ENCODE measurements at places on chromosomes 1 and 21.

DNA sequence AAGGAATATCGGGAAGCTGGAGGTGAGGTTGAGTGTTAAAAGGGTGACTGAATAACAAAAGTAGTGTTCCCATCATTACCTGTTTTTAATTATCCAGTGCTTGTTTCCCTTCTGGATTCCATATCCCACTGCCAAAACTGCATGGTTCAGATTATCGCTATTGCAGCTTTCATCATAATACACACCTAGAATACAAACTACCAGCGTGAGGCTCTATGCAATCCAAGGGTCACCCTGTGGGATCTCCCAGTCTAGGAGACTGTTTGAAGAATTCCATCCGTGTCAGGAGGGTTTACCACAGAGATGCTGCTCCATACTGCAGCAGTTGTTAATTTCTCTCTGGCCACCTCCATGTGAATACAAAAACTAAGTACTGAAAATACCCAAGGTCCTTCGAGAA, 9.0 kb downstream of the CTSK start:
- DNase-seq = no peak

DNA sequence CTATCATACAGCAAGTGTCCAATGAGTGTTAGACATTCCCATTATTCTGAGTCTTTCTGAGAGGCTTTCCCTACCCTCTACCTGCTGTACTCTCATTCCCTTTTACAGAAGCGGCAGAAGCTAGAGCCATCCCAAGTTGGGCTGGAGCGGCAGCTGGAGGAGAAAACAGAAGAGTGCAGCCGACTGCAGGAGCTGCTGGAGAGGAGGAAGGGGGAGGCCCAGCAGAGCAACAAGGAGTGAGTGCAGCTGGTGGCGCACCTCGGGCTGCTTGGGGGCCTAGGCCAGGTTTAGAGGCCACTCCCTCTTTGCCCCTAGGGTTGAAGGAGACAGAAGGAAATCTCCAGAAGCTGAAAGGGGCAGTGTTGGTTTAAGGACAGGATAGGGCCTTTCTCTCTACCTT, 12.1 kb downstream of the CGN start:
- no peak for DNase-seq

DNA sequence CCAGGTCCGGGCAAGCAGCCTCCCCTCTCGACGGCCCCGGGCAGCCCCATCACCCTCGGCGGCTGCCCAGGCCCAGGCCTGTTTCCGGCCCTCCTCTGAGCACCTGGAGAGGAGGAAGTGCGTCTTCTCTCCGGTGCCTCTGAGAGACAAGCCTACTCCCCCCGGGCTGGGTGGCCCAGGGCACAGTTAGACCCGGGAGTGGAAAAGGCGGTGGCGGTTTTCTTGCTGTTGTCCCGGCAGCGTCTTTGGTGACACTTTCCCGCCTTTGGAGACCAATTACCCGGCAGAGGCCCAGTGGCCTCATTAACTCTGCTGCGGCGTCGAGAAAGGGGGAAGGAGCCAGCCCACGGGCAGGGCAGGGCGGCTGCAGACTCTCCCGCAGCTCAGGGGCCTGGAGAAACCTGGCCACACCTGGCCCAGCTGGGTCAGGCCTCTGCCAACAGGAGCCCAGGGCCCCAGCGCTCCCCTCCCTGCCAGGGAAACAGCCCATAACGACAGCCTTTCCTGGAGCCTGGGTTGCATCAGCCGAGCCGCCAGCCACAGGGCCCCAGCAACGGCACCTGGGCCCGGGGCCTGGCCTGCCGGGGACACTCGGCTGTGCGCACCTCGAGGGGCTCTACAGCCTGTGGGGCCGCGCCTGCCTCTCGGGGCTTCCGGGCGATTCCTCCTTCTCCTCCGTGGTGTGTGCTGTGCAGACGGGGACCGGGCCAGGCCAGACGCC, 28.4 kb upstream of the C1orf159 start:
- peak; percentile 96 for DNase-seq

DNA sequence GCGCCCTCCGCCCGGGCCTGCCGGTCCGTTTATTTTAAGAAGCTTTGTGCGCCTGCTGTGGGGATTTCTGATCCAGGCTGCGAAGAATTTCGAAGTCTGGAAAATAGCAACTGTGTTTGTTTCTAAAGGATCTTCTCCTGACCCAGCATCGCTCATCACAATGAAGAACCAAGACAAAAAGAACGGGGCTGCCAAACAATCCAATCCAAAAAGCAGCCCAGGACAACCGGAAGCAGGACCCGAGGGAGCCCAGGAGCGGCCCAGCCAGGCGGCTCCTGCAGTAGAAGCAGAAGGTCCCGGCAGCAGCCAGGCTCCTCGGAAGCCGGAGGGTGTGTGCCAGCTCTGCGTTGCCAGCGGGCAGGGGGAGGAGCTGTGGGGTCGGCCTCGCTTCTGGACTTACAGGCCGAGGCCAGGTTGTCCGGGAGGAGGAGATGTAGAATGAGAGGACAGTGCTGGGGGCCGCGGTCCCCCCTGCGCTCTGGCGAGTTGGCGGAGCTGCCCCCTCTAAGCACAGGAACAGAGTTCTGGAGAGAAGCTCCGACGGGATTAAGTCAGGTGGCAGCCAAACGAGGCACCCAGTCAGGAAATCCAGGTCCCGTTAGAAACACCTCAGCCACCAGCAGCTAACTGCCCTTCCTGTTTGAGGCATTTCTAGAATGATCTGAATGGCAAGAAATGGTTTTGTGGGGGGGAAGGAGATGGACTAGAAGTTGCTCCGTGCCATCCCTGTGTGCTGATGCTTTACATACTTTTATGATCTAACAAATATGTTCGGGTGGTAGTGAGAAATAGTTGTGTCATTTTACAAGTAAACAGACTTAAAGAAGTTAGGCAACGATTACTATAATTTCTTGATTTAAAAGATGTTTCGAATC, 948 bp downstream of the TXLNA start:
- no peak for DNase-seq

- peak; percentile 11 for DNase-seq
These were observed 27.6 kb downstream of the CD244 start for GRCh38 chr1:160834945-160835565.

- no peak for DNase-seq
These were observed 24.2 kb upstream of the SLFNL1 start for GRCh38 chr1:41045740-41046139.

DNA sequence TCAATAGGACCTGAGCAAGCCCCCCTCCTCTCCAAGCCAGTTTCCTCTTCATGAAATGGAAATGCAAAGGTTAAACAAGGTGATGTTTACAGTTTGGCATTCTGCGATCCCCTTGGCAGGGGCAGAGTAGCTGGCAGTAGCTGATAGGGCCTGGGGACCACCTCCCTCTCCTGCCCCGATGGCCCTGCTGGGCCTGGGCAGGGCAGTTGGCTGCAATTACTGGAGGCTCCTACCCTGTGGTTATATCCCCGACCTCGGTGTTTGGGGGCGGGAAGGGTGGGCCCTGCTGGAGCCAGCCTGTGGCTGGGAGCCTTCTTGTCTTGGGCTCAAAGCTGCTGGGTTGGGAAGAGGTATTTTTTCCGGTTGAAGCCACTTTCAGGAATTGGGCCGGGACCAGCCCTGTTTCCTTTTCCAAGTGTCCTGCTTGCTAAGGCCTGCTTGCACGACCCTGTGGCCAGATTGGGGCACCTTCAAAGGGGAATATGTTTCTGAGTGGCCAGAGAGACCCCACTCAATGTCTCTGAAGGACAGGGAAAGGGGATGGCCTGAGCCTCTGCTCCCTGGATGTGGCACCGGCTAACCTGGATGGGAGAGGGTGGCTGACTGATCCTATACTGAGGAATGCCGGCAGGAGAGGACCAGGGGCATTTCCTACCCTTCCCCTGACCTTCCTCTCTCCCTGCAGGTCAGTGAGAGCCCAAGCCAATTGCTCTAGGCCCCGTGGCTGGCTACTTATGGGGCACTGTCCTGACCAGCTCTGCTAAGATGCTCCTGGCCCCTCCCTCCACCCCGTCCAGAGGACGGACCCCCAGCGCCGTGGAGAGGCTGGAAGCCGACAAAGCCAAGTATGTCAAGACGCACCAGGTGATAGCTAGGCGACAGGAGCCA, 1.9 kb downstream of the FAM110D start:
- DNase-seq = no peak

DNA sequence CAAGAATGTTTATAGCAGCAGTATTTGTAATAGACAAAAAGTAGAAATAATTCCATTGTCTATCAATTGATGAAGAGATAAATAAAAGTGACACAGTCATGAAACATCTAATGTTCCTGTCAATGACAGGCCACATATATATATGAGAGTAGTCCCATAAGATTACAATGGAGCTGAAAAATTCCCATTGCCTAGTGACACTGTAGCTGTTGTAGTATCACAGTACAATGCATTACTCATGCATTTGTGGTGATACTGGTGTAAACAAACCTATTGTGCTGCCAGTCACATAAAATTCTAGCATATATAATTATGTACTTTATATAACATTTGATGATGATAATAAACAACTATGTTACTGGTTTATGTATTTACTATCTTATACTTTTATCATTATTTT, 141.9 kb upstream of the LYPLAL1 start:
- DNase-seq = no peak

DNA sequence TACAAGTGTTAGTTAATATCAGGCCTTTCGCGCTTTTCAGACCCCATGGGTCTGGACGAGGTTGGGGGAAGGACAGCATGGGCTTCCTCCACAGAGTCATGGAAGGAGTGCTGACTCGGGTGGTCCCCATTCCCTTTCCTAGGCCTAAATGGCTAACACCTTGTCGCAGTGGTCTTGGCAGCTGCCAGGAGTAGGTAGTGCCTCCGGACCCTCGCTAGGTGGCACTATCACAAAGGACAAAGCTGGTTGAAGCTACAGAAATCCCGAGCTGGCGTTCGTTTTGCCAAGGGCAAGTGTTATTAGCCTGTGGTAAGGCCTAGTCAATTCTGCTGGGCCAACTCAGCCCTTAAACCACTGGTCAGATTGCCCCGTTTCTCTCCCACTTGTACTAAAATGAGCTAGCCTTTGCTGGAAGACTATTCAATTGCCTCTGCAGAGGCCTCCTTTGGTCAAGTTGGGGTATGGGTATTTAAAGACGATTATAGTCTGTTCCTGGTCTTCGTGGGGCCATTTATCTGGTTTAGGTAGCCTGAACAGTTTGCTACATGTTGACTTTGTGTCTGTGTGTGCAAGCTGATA, 1.1 kb upstream of the UBE2Q1 start:
- DNase-seq = peak; percentile 87

All from NCI-H1436 (cell line).